Right kidney (tissue), 9 donors: ENCODE measurements at places on chromosomes 11 and 22.

- no peak for DNase-seq
Observed at GRCh38 chr11:120054753-120055045, 83.2 kb downstream of the TRIM29 start.

DNA sequence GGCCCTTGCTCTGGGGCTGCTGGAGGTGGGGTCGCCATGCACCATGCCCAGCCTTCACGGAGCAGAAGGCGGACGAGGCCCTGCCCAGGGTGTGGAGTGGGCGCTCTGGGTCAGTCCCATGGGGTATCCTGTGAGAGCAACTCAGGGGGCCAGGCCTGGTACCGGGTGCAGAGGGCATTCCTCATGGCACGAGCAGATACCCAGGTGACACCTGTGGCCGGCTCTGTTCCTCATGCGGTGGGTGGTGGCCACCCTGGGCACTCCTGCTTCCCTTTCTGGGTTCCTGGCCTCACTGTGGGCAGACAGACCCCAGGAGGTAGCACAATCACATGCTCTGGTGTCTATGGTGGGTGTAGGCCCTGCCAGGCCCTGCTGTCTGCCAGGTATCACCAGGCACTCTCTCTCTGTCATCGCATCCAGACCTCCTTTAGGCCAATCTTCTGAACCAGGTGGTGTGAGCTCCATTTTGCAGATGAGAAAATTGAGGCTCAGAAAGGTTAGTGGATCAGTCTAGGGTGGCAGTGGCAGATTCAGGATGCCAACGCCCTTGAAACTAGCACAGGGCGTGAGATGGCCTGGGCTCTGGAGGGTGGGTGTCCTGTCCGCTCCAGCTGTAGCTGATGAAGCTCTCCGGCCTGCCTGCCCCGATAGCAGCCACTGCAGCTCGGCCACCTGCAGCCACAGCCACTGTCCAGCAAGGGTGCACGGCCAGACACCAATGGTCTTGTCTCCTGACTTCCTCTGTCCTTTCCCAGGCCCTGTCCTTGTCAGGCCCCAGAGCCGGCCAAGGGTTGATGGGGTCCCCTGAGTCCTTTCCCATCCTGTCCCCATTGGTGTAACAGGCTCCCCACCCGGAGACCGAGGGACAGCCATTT lies 15.1 kb downstream of the DGKZ start:
- DNase-seq: no peak

DNA sequence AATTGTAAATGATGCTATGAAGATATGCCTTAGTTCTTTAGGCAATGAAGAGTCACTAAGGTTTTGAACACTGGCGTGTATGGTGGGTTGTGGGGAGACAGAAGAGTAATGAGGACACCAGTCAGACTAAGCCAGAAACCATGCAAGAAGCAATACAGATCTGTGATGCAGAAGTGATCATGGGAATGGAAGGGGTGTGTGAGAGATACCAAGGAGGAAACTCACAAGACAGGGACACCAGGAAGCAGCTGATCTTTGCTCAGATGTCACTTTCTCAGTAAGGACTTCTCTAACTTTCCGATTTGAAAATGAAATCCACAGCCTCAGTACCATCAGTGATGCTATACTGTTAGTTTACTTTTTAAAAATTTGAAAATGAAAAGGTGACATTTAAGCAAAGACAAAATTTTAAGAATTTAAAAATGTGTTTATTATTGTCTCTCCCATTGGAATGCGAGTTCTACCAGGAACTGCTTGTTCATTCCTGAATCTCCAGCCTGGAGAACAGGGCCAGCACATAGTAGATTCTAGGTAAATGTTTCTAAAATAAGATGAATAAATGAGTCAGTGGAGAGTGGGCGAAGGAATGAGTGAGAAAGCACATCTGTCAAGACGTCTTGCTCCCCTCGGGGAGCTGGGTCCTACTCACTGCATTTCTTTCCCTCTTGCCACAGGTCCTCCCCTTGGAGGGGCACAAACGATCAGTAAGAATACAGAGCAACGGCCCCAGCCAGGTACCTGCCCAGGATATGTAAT lies 60.4 kb downstream of the KCNJ1 start:
- DNase-seq: no peak

- DNase-seq: no peak
Observed at GRCh38 chr11:92480499-92480898, 255.9 kb downstream of the FAT3 start.

DNA sequence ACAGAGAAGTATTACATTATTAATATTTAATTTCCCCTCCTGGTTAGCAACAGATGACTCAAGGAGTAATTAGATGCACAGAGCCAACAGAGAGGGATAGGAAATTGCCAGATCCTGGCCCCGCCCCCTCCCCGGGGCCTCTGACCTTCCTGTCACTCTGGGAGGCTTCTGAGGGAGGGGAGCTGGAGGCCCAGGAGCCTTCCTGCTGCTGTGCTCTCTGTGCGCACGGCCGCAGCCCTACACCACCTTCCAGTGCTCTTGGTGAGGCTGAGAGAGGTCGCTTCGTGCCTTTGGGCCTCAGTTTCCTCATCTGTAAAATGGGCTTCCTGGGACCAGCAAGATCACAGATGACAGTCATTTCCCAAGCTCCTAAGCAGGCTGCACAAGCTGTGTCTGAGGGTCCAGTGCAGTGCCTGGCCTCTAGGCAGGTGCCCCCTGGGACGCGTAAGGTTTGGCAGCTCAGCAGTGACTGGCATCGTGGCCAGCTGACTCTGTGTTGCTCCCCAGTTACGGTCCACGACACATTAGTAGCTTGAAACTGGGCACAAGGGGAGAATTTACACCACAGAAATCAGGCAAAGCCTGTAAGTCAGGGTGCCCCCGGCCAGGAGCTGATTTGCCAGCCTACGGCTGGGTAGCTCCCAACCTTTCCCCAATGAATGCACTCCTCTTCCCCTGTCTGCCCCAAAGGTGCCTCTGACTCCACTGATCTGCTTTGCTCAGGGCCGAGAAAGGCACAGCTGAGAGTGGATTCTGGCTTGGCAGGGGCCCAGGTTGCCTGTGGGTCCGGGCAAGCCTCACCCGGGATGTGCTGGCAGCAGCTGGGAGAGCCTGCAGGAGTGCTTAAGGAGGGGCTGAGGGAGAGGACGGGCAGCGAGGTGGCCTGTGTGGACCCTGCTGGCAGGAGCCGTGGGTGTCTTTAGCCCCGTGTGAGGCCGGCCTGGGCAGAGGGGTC lies 2.3 kb downstream of the ADORA2A start:
- no peak for DNase-seq

DNA sequence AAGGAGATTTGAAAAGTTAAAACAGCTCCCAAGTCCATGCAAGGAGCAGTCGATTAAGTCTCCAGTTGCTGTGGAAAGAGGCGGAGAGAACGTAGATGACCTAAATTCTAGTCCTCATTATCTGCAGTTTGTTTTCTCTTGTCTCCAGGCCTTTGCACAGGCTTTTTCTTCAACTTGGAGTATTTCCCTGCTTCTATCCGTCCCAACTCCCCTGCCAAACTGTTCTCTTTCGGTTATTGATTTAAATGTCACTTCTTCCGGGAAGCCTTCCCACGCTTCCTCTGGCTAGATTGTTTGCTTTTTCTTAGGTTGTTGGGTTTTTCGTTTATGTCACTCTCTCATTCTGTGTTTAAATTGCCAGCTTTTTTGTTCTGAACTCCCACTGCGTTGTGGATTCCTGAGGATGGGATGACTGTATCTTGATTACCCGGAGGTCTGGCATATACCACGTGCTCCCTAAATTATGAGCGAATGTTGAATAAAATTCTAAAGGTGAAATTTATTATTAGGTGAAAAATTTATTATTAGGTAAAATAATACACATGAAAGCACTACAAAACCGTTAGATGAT lies 463 bp downstream of the TMEM126B start:
- no peak for DNase-seq

- no peak for DNase-seq
Observed at GRCh38 chr11:14095882-14096281, 133.4 kb downstream of the SPON1 start.

GRCh38 chr22:43346521-43346929 lies 3.4 kb upstream of the SCUBE1 start:
- no peak for DNase-seq

DNA sequence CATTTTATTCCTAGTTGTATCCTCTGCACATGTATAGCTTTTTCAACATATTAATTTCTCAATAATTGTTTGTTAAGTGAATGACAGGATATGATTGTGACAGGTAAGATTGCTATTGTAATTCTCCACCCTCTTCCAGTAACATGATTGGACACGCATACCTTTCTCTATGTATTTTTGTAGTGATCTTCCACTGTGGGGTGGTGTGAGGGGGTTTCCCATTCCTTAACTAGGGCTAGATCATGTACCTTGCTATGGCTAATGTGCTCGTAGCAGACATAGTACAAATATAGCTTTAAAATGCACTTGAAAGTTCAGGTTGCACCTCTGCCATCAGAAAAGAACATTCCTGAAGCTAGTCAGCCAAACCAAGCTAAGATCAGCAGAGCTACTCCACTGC lies 2392.8 kb upstream of the RAG2 start:
- DNase-seq: no peak

GRCh38 chr11:1307163-1307870 lies 2.1 kb downstream of the TOLLIP start:
- DNase-seq: no peak

- DNase-seq: no peak
Observed at GRCh38 chr22:30610299-30610698, 3.3 kb downstream of the TCN2 start.

- DNase-seq: no peak
Observed at GRCh38 chr22:26857169-26857568, 199.8 kb downstream of the MIAT start.

- DNase-seq: no peak
Observed at GRCh38 chr22:41766476-41766875, 34.0 kb upstream of the CCDC134 start.

DNA sequence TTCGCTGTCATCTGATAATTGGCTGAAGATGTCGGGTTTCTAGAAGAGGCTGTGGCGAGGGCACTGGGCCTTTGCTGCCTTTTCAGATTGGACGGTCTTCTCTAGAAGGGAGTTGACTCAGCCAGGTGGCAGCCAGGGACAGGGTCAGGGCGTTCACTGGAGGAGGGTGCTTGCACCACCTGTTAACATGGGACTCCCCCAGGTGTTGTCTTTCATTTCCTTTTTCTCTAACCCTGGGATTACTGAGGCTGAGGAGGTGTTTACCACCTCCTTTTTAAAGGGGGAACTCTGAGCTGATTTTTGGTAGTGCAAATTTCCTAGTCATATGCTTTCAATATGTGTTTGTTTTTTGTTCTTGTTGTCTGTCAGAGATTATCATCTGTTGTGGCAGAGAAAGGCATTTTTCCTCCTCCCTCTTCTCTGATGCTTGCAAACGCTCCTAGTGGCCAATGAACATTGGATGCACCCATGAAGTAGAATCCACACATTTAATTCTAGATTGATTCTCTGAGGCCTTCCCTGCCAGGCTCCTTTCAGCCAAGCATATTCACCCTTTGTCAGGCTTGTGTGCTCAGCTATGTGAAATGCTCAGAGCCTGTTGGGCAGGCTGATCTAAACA lies 54.1 kb downstream of the LDLRAD3 start:
- DNase-seq: no peak

DNA sequence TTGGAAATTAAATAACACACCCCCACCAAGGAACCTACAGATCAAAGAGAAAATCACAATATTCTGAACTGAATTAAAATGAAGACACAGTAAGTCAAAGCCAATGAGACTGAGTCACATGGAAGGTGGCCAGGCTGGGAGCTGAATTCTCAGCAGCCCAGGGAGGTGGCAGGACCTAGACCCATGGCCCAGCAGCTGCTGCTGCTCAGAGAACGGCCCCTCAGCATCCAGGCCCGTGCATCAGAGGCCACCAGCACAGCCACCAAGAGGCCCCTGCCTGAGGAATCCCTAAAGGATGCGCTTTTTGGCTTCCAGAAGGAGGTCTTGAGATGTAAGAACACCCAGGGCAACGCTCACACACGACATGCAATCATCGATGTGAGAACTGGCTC lies 35.0 kb downstream of the TBX1 start:
- no peak for DNase-seq

DNA sequence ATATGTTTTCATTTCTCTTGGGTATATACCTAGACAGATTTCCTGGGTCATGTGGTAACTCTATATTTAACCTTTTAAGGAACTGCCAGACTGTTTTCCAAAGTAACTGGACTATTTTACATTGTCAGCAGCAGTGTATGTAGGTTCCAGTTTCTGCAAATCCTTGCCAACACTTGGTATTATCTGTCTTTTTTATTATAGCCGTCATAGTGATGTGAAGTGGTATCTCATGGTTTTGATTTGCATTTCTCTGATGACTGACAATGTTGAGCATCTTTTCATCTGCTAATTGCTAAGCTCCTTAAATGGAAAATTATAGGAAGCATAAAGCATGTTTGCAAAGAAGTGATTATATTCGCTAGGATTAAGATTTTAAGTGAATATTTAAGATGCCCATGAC lies 13.9 kb downstream of the NNMT start:
- DNase-seq: no peak

- no peak for DNase-seq
Observed at GRCh38 chr22:30573594-30574094, 821 bp downstream of the GAL3ST1 start.

DNA sequence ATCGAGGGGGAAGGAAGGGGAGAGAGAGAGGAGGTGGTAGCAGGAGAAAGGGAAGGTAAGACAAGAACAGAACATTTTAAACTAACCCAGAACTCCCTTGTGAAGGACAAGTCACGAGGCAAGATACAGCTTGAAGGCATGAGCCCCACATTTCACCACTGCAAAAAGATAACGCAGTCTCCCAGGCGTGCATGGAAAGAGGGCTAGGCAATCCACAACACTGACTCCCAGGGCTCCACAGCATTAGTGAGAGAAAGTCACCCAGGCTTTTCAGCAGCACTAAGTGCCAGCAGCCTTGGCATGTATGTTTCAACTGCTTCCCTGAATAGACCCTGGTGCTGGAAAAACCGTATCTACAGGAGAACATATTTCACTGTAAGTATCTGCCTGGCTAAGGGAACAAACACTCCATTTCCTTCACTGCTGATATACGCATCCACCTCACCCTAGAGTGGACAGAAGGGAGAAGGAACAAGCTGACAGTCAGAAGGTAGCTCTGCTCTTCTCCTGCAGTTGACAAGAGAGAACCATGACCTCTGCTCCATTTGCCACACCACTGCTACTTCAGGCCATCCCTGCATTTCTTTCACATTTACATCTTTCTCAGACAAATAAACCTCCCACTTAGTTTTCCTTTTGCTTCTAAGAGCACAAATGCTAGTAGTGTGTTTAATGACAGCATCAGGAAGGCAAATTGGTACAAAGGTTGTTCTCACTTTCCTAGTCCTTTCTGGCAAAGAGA lies 87.9 kb downstream of the AMBRA1 start:
- DNase-seq: no peak

- no peak for DNase-seq
Observed at GRCh38 chr11:94790661-94791180, 22.6 kb downstream of the AMOTL1 start.

DNA sequence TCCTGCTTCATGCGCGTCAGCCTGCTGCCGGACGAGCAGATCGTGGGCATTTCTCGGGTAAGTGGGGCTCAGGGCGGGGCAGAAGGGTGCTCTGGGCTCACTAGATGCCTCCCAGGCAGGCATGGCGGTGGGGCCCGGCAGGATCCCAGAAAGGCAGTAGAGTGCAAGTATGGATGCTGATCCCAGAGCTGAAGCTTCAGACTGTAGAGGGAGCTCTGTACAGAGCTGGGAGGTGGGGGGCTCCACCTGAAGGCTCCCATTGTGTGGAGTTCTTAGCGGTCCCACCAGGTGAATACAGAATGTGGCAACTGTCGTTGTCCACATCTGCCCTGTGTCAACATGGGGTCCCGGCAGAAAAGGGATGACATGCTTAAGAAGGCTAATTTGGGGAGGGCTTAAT lies 16.5 kb upstream of the RHOD start:
- no peak for DNase-seq
